ENCODE measurements at places on chromosomes 13 and 19.

- DNase-seq: no peak
These were observed 23.5 kb downstream of the DZIP1 start for GRCh38 chr13:95620825-95621498.

GRCh38 chr13:90577726-90578125, 769.8 kb upstream of the MIR17HG start:
- DNase-seq: no peak

DNA sequence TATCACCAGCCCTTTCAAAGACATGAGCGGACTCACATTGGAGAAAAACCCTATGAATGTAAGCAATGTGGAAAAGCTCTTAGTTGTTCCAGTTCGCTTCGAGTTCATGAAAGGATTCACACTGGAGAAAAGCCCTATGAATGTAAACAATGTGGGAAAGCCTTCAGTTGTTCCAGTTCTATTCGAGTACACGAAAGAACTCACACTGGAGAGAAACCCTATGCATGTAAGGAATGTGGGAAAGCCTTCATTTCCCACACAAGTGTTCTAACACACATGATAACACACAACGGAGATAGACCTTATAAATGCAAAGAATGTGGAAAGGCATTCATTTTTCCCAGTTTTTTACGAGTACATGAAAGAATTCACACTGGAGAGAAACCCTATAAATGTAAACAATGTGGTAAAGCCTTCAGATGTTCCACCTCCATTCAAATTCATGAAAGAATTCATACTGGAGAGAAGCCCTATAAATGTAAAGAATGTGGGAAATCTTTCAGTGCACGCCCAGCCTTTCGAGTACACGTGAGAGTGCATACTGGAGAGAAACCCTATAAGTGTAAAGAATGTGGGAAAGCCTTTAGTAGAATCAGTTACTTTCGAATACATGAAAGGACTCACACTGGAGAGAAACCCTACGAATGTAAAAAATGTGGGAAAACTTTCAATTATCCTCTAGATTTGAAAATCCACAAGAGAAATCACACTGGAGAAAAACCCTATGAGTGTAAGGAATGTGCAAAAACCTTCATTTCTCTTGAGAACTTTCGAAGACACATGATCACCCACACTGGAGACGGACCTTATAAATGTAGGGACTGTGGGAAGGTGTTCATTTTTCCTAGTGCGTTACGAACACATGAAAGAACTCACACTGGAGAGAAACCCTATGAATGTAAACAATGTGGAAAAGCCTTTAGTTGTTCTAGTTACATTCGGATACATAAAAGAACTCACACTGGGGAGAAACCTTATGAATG, 17.6 kb downstream of the ZNF791 start:
- no peak for DNase-seq

- DNase-seq: no peak
These were observed 28.0 kb downstream of the CARS2 start for GRCh38 chr13:110677731-110678545.

- no peak for DNase-seq
These were observed 951.9 kb upstream of the SLITRK1 start for GRCh38 chr13:84834201-84834600.

DNA sequence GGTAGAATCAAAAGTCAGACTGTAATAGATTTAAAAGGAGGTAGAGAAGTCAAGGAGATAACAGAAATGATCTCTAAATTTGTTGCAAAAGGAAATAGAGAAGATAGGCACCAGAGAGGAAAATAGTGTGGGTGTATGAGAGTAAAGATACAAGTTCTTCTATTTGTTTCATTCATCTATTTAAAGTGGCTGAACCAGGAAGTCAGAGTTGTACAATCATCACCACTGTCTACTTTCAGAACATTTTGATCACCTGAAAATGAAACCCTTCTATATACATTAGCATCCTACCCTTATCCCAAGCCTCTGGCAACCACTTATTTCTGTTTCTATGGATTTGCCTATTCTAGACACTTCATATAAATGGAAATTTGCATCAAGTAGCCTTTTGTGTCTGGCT, 36.7 kb downstream of the INTS6 start:
- no peak for DNase-seq

- DNase-seq: no peak
These were observed 1.2 kb upstream of the SLC6A16 start for GRCh38 chr19:49326165-49326704.

DNA sequence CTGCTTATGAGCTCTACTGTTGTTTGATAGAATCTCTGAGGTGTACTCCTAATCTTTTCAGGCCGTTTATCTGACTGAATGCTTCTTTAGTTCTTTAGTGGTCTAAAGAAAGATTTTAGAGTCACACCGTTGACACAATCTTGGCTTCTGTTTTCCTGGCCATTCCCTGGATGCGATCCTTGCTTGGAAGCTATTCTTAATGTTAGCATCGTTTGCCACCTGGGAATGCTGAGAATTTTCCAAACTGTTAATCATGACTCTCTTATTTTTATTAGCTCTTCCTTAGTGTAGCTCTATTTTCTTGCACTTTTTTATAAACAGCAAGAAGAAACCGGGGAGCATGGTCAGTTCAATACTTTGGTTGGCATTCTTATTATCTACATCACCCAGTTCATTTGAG, 281.0 kb upstream of the PCDH20 start:
- no peak for DNase-seq

DNA sequence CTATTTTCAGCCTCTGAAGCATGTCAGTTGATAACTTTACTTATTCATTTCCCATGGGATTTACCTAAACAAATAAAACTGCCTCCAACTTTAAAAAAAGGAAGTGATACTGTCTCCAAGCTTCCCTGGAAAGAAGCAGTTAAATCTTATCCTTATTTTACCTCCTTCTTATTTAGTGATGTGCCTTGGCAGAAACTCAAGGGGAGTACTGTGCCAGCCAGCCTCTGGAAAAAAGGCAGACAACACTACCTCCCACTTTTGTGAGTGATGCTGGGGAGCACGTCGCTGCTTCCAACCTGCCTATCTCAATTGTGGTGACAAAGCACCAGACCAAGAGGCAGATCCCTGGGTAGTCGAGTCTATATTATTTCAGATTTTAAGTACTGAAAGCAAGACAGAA, 765.6 kb downstream of the DIAPH3 start:
- no peak for DNase-seq

DNA sequence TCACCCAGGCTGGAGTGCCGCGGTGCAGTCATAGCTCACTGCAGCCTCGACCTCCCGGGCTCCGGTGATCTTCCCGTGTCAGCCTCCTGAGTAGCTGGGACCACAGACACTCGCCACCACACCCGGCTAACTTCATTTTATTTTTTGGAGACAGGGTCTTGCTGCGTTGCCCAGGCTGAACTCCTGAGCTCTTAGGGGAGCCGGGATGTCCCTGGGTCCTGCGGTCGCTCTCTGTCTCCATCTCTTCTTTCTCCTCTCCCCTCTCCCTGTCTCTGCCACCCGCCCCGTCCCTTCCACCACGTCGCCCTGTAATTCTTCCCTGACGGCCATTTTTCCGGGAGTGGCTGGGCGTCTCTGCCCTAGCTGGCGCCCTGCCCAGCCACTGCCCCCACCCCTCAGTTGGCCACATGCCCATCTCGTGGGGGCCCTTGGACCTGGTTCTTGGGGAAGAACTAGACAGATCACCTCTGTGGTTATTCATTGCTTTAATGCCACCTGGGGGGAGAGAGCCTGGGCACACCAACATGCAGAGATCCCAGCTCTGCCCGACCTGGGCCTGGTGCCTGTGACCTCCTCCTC, 18.9 kb downstream of the ARID3A start:
- no peak for DNase-seq

DNA sequence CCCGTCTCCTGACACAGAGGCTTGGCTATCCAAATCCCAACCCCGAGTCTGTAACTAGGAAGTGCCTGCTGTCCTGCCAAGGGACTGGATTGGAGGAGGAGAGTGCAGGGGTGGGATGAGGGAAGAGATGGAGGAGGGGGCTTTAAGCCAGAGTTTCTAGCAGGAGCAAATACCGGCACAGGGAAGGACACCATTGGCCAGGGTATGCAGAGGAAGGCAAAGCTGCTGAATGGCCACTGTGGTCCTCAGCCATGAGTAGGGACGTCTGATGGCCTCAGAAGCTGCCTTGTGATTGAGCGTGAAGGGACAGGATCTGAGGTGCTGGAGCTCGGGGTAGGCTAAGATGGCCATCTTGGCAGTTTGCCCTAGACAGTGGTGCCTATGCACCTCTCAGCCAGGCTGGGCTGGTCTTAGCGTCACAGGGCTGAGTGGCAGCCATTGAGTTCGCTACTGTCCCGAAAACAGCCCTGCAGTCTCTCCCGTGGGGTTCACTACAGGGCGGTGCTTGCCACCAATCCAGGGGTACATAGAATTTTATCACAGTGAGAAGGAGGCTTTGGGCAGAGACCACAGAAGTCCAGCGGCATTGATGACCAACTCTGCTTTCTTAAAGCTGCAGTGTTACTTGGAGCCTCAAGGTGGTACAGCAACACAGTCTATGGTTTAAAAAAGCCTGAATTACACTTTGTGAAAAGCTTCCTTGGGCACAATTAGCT, 61.8 kb downstream of the AKAP11 start:
- no peak for DNase-seq

GRCh38 chr13:48531416-48532255, 1.2 kb downstream of the RCBTB2 start:
- no peak for DNase-seq

GRCh38 chr13:63944911-63945310, 2529.3 kb upstream of the PCDH20 start:
- no peak for DNase-seq

GRCh38 chr13:93356469-93356868, 129.9 kb downstream of the GPC6 start:
- no peak for DNase-seq

GRCh38 chr19:55391191-55391670, 5.5 kb downstream of the RPL28 start:
- no peak for DNase-seq

DNA sequence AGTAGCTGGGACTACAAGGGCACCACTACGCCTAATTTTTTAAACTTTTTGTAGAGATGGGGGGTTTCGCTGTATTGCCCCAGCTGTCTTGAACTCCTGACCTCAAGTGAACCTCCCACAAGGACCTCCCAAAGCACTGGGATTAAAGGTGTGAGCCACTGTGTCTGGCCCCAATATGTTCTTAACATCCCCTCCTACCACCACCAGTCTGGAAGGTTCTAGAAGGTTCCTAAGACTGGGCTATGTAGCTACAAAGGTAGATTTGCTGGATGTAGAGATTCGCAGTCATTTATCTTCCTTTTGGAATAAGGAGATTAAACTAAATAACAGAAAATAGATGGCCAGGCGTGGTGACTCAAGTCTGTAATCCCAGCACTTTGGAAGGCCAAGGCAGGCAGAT, 5.3 kb downstream of the HSD17B14 start:
- no peak for DNase-seq

DNA sequence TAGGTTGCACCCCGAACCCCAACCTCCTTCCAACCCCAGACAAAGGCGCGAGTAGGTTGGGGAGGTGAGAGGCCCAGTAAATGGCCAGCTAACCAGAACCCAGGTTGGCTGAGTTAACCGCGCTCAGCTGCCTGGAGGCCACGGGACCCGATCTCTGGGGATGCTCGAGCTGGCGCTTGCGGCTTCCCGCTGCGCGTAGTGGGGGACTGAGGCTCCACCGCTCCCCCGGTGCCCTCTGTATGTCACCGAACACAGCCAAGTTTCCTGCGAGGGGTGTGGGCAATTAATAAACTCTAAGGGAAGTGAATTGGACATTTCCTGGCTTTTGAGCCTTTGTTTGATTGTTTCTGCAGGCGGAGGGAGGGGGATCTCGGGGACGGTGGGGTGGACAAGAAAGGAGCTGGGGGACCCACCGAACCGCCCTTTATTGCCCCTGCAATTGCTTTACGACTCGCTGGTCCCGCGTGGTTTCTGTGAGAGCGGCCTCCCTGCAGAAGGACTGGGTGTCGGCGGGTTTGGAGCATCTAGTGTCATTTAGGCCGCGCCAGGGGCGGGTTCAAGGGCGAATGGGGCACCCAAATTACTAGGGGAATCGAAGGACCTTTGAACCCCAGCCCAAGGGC, 3.5 kb upstream of the ZIC5 start:
- no peak for DNase-seq

GRCh38 chr19:45418802-45419201, 4.9 kb downstream of the ERCC1 start:
- DNase-seq: no peak

DNA sequence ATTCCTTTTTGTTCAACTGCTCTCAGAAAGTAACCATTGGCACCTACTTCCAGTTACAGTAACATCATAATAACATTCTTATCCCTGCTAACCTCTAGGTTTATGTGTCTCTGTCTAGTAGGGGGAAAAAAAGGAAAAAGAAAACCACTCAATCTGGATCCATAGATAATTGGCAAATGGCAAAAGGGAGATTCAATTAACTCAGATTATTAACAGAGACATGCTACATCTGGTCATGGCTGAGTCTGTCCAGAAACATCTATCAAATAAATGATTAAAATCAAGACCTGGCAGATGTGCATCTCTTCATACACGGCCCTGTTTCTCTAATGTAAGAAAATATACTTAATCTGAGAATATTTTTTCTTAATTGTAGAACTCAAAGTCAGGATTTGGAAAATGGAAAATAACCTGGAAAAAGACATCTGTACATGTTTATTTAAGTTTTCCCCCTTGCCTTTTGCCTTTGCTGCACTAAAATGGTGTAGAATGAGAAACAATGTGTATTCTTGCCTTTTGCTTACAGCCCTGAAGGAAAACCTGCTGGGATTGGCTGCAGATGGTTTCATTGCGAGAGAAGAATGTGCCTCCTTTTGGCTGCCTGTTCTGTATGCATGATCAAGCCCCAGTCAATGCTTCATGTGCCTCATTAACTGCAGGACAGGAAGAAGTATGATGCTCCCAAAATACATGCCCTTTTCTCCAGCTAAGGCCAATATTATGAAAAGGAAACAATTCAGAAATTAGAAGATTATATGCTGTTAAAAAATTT, 921.6 kb upstream of the PCDH20 start:
- no peak for DNase-seq

GRCh38 chr19:1943661-1944087, 2.7 kb downstream of the CSNK1G2 start:
- no peak for DNase-seq

GRCh38 chr19:18137242-18137641, 15.7 kb upstream of the PIK3R2 start:
- no peak for DNase-seq

DNA sequence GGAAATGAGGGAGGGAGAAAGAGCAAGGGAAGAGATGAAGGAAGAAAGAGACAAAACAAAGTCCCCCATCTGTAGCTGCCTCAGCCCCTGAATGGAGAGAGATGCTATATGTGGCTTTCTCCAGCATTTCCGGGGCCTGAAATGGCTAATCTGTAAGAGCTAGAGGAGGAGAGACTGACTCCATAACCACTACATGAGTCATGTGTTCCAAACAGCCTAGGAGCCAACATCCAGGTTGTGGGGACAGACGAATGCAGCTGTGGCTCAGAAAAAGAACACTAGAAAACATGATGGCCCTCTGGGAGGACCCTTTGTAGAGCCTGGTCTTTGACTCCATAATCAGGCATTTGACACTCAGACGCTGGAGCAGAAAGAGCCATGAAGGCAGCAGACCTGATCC, 292.0 kb upstream of the ZNF507 start:
- no peak for DNase-seq

Measured in T follicular helper cell (primary cell).